Tibial artery (tissue), 4 donors: ENCODE measurements at places on chromosomes 13 and 19.

DNA sequence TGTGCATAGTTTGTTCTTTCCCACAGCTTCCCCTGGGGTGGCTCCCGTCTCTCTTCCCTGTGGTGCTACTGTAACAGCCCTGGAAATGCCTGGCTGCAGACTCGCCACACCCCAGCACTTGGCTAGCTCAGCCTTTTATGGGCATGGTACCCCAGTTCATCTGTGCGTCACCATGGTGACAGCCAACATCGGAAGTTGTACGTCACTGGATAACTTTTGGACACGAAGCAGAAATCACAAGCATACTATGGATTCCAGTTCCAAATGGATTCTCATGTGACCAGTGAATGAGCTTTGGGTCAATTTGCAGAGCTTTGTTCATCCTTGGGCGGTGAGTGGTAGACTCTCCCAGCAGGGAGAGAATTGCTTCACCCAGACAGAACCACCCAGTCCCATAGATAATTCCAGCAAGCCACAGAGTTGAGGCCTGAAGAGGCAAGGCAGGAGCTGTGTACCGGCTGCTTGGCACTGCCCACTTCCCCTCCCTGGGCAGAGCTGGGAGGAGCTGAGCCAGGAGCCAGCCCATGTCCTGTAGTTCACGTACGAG is 54.4 kb downstream of the COL4A2 start:
- peak; percentile 92 for DNase-seq

- DNase-seq, result peak; percentile 97
Measured at GRCh38 chr19:48492925-48493717, 18.5 kb downstream of the LMTK3 start.

DNA sequence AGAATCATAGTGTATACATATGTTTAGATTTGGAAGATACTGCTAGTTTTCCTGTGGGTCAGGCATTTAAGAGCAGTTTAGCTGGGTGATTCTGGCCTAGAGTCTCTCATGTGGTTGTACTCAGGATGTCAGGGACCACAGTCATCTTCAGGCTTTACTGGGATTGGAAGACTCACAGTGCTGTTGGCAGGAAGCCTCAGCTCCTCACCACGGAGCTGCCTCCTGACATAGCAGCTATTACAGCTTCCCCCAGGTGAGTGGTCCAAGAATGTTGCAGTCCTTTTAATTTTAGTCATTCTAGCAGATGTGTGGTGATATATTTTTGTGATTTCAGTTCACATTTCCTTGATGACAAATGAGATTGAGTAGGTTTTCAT is 16.9 kb upstream of the GPR18 start:
- DNase-seq, result no peak

- peak; percentile 98 for DNase-seq
Measured at GRCh38 chr19:2543463-2544442, 67.8 kb downstream of the GADD45B start.

DNA sequence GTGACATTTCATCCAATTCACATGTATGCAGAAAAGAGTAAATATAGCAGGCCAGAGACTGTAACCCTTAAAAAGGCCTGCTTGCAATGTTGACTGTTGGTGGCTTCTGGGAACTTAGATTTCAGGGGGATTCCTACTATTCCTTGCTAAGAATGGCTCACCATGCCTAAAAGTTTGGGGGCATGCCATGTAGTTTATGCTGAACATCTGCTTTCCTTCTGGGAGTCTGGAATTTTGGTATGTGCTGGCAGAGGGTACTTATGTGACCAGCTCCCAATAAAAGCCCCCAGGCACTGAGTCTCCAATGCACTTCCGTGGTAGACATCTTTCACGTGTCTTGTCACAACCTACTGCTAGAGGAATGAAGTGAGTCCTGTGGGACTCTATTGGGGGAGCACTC is 88.4 kb upstream of the PCDH8 start:
- DNase-seq, result no peak

GRCh38 chr19:54133312-54133956 is 4.1 kb upstream of the CNOT3 start:
- no peak for DNase-seq

DNA sequence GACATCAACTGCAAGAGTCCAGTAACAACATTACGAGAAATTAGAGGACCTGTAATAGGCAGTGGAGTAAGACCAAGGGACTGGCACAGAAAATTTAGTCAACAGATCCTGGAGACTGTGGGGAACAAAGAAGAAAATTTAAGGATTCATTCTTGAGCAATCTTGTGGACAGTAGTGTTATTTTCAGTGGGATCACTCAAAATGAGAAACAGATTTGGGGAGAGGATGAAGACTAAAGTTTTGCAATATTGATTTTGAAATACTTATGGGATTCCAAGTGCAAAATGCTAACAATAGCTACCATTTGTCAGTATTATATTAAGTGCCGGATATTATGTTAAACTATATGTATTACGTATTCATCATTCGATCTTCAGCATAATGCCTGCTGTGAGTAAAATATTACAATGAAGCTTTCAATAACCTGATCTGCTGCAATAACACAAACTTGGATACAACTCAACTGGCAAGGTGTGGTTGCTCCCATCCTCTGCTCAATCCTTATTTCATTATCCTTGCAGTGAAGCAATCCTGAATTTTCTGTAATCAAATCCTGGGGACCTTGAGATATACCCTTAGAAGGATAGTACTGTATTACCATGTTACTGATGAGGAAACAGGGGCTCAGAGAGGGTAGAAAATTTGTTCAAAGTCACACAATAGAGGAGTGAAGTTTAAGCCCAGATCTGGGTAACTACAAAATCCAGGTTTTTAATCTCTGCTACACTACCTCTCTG is 84.2 kb downstream of the SACS start:
- DNase-seq, result no peak

DNA sequence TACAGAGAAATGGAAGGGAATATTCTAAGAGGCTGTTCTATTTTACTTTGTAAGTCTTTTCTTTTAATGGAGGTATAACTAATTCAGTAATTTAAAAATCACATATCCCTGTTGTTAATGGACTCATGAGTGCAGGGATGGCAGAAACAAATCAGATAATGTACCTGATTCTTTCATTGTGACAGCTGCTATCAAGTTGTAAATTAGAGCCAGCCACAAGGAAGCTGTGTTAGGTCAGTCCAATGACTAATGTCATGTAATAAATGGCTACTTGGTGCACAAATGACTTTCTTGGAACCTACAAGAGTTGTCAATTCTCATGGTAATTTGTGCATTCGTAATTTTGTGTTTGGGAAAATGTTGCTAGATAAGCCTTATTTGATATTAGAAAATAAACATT is 446.4 kb downstream of the DCT start:
- DNase-seq, result no peak

GRCh38 chr13:42474954-42475353 is 99.0 kb upstream of the TNFSF11 start:
- DNase-seq, result no peak

DNA sequence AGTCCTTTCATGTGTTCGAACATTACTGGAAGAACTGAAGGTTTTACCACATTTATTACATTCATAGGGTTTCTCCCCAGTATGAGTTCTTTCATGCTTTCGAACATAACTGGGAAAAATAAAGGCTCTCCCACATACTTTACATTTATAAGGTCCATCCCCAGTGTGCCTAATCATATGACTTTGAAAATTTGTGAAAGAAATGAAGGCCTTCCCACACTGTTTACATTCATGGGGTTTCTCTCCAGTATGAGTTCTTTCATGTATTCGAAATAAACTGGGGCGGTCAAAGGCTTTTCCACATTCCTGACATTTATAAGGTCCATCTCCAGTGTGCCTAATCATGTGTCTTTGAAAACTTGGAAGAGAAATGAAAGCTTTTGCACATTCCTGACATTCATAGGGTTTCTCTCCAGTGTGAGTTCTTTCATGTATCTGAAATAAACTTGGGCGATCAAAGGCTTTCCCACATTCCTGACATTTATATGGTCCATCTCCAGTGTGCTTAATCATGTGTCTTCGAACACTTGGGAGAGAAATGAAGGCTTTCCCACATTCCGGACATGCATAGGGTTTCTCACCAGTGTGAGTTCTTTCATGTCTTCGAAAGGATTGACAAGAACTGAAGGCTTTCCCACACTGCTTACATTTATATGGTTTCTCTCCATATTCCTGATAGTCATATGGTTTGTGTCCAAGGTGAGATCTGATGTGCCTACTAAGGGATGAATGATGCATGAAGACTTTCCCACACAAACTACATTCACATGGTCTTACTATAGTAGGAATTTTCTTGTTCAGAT is 24.0 kb downstream of the ZNF564 start:
- DNase-seq, result no peak
